ENCODE measurements at places on chromosomes 12 and 14. TPM values are rescaled to one million over a fixed set of nuclear protein-coding genes. Genes with fewer than 3 reads are reported as not detected.
A peak's percentile ranks its signal among the peaks of the same experiment; 100 is the strongest.

DNA sequence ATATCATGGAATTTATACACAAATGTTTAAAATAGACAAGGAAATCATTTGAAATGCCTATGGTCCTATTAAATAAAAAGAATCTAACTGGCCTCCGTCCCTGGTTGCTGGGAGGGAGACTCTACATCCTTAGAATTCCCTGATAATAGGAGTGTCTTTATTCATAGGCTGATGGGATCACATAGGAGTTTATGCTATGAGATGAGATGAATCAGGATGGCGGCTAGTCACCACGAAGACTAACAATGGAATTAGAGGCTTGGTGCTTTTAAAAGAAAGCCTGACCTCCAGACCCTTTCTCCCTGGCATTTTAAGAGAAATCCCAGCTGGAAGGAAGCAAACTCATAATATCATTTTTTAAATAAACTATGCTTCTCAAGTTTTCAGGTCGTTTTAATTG, 69.7 kb downstream of the SEC23A start:
- H3K4me3 ChIP-seq, result no peak overlapping the region
- no peaks in the 10 kb centered on the region for H3K4me1 ChIP-seq
- H3K36me3 ChIP-seq, result peaks cover 31% of the 10 kb centered on the region
- no peak overlapping the region for H3K27ac ChIP-seq

GRCh38 chr12:92356425-92356824, 210.8 kb upstream of the BTG1 start:
- H3K27me3 ChIP-seq, result no peaks in the 10 kb centered on the region
- no peaks in the 10 kb centered on the region for H3K4me1 ChIP-seq
- H3K4me3 ChIP-seq, result no peak overlapping the region
- DNase-seq, result no peak

DNA sequence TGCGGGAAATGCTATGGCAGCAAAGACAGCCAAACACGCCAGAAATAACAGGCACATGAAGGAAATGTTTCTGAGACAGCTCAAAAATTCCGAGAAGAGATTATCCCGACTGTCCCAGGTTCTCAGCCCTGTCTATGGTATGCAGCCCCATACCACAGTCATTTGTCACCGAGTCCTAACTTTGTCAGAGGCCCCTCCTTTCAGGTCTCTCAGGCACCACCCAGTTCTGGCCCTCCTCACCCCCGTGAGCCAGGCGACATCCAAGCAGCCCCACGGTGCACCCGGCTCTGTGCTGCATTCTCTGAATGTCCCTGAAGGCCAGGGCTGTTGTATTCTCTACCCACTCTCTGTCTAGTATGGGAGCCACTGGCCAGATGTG, 24.0 kb downstream of the SSH1 start:
- no peaks in the 10 kb centered on the region for H3K27me3 ChIP-seq
- peaks cover 24% of the 10 kb centered on the region for H3K36me3 ChIP-seq
- no peak for DNase-seq
- H3K4me3 ChIP-seq, result no peak overlapping the region
- peak overlapping the region; percentile 81 for H3K27ac ChIP-seq
- H3K4me1 ChIP-seq, result peaks cover 32% of the 10 kb centered on the region

- peaks cover 3% of the 10 kb centered on the region for H3K36me3 ChIP-seq
- H3K27me3 ChIP-seq, result no peaks in the 10 kb centered on the region
- no peak overlapping the region for H3K4me3 ChIP-seq
- no peak overlapping the region for H3K27ac ChIP-seq
- DNase-seq, result no peak
- H3K4me1 ChIP-seq, result no peaks in the 10 kb centered on the region
Observed at GRCh38 chr12:68761442-68761812, 15.5 kb downstream of the SLC35E3 start.

- H3K36me3 ChIP-seq, result no peaks in the 10 kb centered on the region
- H3K4me3 ChIP-seq, result no peak overlapping the region
- H3K27ac ChIP-seq, result no peak overlapping the region
- H3K4me1 ChIP-seq, result no peaks in the 10 kb centered on the region
- no peaks in the 10 kb centered on the region for H3K27me3 ChIP-seq
Observed at GRCh38 chr14:50823051-50823761, 7.8 kb downstream of the NIN start.

GRCh38 chr12:19148860-19149259, 19.3 kb downstream of the PLEKHA5 start:
- no peak for DNase-seq
- H3K27me3 ChIP-seq, result no peaks in the 10 kb centered on the region
- H3K27ac ChIP-seq, result no peak overlapping the region
- peaks cover 18% of the 10 kb centered on the region for H3K4me1 ChIP-seq
- no peak overlapping the region for H3K4me3 ChIP-seq
- no peaks in the 10 kb centered on the region for H3K36me3 ChIP-seq

DNA sequence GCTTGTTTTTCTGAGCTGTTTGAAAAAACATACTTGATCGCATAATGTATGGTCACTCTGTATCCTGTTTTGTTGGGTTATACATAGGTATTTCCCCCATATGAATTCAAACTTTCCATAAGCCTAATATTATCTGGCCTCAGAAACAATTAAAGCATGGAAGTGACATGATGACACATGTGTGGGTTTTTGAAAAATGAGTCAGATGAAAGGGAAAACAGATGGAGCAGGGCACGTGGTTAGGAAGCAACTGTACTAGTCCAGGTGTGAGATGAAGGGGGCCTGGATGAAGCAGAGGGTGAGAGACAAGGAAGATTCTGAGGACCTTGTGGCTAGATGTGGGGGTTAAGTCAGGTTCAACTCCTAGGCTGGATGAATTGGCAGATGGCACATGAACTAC, 92.7 kb upstream of the DNM1L start:
- no peak for DNase-seq
- no peaks in the 10 kb centered on the region for H3K27me3 ChIP-seq
- no peak overlapping the region for H3K27ac ChIP-seq
- H3K4me3 ChIP-seq, result no peak overlapping the region
- H3K4me1 ChIP-seq, result no peaks in the 10 kb centered on the region

DNA sequence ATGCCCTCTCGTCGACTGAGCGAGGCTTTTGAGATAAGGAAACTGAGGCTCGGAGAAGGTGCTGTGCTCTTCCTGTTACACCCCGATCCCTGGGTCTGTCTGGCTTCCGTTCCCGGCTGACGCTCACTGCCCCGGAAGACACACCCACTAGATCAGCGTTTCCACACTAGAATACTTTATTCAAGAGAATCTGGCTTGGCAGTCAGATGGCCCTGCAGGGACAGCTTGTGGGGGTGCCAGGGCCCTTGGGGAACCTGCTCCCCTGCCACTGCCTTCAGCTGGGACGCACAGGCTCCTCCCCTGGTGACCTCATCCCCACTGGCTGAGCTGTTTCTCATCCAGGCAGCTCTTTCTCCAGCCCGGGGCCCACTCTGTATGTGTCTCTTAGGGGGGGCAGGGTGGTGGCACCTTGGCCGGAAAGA, 13.7 kb downstream of the PGF start:
- DNase-seq, result no peak
- no peaks in the 10 kb centered on the region for H3K27me3 ChIP-seq
- H3K4me3 ChIP-seq, result no peak overlapping the region

DNA sequence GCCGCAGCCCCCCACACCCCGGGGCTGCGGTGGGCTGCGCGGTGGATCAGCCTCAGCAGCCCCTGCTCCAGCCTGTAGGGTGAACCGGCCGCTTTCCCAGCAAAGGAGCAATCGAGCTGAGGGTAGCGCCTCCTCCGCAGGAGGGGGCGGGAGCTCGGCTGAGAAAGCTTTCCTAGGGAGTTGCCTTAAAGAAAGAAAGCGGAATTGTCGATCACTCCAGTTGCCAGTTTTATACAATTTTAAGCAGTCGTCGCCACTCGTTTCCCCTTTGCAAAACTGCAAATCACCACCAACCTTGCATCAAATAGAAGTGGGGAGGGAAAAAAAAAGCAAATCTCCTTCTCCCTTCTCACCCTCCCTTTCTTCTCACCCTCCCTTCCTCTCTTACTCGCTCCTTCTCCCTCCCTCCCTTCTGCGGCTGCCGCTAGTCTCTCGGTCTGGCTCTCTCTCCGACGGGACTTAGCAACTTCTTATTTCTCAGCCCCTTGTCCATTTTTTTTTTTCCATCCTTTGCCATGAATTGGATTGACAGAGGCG, at the start of gene PDE3A:
Gene PDE3A (plus strand): TSS at position 424 of the 537 bp plus-strand sequence. CDS start 748 bp downstream, outside the sequence.
- DNase-seq, result peak; percentile 95
- H3K27me3 ChIP-seq, result no peaks in the 10 kb centered on the region
- H3K27ac ChIP-seq, result peak within 1 kb of the TSS; percentile 91
- H3K4me1 ChIP-seq, result peaks cover 5% of the 10 kb centered on the region
- H3K4me3 ChIP-seq, result peak within 1 kb of the TSS; percentile 95

DNA sequence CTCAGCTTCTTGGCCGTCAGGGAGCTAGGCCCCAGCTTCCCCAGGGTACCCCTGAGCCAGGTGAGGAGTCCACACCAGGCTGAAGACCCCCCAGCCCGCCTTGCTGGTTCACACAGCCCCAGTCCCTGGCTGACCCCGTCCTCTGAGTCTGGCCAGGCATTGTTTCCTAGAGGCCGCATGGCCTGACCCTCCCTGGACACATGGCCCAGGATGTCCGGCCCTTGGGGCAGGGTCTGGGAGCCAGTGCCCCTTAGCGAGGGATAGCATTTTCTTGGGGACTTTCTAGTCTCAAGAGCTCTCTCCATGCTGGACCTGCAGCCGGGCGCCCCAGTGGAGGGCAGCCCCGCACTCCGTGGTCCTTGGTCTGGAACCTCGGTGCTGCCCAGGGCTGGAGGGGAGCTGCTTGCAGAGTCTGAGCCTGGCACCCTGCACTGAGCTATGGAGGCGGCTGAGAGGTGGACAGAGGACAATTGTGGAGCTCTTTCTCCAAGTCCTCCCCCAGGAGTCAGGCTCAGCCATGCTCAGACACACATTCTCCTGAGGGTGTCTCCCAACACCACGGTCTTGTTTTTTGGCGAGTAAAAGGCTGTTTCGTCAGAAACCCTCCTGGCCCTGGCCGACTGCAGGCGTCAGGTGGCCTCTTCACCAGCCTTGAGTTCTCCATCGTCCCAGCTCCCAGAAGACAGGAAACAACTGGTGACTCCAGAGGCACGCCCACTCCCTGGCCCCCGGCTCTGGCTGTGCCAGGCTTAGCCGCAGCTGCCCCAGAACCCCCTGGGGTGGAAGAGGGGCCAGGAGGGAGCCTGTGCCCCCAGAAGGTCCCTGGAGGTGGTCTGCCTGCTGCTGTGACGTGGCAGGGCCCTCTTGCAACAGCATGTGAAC, 17.6 kb upstream of the CRIP2 start:
- H3K4me3 ChIP-seq, result no peak overlapping the region
- H3K36me3 ChIP-seq, result peaks cover 7% of the 10 kb centered on the region
- DNase-seq, result no peak
- H3K4me1 ChIP-seq, result no peaks in the 10 kb centered on the region

DNA sequence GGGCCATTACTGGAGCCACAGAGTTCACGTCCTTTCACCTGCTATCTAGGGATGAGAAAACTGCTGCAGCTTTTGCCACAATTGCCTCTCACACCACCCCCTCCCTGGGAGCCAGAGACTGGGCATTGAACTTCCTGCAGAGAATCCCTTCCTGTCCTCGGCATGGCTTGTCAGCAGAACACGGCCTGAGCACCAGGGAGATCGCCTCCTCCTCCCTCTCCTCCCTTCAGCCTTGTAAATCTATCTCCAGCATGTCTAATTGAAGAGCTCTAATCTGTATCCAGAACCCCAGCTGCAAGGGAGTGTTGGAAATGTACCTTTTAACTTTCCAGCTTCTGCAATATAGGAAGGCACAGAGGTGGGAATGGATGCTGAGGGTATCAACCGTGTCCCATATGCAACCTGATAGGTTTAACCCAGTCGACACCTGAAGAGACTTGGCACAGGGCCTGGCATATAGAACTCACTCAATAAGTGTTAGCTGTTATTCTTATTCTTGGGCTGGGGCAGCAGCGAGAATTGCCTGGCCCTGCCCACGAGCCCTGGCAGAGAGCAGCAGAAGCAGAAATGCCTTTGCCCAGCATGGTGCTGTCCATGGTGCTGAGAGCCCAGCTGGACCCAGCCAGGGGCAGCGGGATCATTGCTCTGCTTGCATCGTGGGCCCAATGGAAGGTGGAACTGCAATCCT, 26.8 kb downstream of the TMEM63C start:
- H3K4me1 ChIP-seq, result no peaks in the 10 kb centered on the region
- H3K27ac ChIP-seq, result no peak overlapping the region
- H3K27me3 ChIP-seq, result no peaks in the 10 kb centered on the region
- no peak overlapping the region for H3K4me3 ChIP-seq
- peak; percentile 88 for DNase-seq

GRCh38 chr14:101070540-101071492, 167.3 kb upstream of the RTL1 start:
- peak; percentile 7 for DNase-seq
- no peaks in the 10 kb centered on the region for H3K27me3 ChIP-seq
- H3K36me3 ChIP-seq, result no peaks in the 10 kb centered on the region

DNA sequence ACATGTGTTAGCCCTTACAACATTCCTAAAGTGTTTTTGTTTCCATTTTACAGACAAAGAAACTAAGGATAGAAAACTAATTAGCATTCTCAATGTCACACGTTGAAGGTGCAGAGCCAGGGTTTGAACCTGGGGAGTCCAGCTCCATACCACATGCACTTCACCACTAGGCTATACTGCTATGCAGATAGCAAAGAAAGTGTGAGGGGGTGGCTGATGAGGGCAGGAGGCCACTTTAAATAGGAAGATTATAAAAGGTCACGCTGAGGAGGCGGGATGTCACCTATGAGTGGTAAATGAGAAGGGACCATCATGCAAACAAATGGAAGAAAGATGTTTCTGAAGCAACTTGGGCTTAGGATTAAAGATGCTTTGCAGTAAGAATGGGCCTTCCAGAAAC, 213.9 kb downstream of the EGLN3 start:
- H3K27ac ChIP-seq, result no peak overlapping the region
- H3K4me1 ChIP-seq, result no peaks in the 10 kb centered on the region
- H3K27me3 ChIP-seq, result no peaks in the 10 kb centered on the region
- no peak overlapping the region for H3K4me3 ChIP-seq
- no peak for DNase-seq

DNA sequence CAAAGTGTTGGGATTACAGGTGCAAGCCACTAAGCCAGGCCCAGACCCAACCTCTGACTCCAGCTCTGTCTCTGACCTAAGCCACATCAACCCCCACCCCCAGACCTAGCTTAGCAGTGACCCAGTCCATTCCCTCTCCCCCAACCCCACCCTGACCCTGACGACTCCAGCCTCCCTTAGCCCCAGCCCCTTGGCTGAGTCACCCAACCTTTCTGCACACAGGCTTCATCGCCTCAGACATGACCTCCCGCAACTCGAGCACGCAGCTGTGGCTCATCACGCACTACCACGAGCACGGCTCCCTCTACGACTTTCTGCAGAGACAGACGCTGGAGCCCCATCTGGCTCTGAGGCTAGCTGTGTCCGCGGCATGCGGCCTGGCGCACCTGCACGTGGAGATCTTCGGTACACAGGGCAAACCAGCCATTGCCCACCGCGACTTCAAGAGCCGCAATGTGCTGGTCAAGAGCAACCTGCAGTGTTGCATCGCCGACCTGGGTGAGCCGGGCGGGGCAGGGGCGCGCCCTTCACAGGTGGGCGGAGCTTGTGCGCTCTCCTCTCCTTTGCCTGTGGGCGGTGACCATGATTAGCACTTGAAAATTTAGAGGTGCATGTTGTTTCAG, 7.8 kb downstream of the ACVRL1 start:
- H3K27me3 ChIP-seq, result no peaks in the 10 kb centered on the region
- H3K4me1 ChIP-seq, result peaks cover 3% of the 10 kb centered on the region
- H3K27ac ChIP-seq, result no peak overlapping the region
- H3K36me3 ChIP-seq, result no peaks in the 10 kb centered on the region
- DNase-seq, result peak; percentile 53
- H3K4me3 ChIP-seq, result no peak overlapping the region

The TTC6 gene
- not detected for total RNA-seq

The STRN3 gene
- total RNA-seq, result 52.9 TPM

The ARHGEF40 gene
- 25.6 TPM for total RNA-seq

The HOXC4 gene
- 24.5 TPM for total RNA-seq

The KCNJ8 gene
- 13.1 TPM for total RNA-seq

The KCNA5 gene
- total RNA-seq, result 2.9 TPM

The RASSF9 gene
- total RNA-seq, result 10.1 TPM

The SPTB gene
- total RNA-seq, result 1.7 TPM

The ACRBP gene
- 3.4 TPM for total RNA-seq

The SERPINA6 gene
- total RNA-seq, result 1.7 TPM

The OR6C2 gene
- not detected for total RNA-seq

Measured in kidney (tissue), 22 donors.